ENCODE measurements at places on chromosomes 5 and 9.

DNA sequence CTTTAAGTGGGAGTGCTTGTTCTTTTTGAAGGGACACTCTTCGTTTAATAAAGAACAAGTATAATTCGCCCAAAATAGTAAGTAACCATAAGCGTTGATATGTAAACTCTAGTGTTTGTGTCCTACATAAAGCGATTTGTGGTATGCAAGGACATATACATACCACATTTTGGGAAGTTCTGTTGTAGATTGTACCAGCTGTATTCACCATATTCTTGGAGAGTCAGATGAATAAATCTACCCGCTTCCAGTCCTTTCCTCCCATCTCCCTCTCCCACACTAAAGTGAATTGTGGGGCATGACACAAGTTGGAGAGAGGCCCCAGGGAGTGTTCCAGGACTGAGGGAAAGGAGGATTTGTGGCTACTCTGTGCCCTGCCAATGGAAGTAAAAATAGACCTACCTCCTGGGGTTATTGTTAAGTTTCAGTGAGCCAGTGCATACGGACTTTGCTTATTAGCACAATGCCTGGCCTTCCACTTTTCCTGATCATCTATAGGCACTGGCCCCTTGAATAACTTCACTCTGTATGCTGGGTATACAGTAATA is 40.6 kb downstream of the ARHGAP26 start:
- no peak for DNase-seq

DNA sequence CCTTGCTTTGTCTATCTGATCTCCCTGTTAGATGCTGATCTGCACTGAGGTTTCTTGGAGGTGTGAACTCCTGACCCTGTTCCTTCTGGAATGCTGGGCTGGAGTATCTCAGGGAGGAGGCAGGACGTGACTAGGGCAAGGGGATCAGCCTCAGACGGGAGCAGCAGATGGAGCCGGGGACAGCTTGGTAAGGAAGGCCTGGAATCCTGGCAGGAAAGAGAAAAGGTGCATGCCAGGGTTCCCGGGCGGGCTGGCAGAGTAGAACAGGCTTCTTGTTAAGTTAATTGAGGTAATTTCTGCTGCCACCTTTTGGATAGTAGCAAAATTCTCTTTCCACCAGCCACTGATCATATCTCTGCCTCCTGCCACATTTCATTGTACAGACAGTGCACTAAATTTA is 180.9 kb downstream of the ZNF462 start:
- no peak for DNase-seq

DNA sequence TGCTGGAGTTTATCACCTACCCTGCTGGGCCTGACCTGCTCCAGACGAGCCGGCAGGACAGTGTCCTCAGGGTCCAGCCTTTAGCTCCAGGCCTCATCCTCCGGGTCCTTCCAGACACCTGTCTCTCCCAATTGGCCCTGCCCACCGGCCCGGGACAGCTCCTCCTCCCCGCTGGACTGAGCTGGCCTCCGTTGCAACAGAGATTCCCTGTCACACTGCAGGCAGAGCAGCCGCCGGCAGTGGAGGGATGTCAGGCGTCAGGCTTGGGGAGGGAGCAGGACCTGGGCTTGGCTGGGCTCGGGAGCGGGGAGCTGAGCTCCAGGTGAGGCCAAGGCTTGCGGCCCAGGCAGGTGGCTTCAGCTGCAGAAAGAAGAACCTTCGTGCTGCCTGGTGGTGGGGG is 1.7 kb downstream of the KCNT1 start:
- DNase-seq, result no peak

DNA sequence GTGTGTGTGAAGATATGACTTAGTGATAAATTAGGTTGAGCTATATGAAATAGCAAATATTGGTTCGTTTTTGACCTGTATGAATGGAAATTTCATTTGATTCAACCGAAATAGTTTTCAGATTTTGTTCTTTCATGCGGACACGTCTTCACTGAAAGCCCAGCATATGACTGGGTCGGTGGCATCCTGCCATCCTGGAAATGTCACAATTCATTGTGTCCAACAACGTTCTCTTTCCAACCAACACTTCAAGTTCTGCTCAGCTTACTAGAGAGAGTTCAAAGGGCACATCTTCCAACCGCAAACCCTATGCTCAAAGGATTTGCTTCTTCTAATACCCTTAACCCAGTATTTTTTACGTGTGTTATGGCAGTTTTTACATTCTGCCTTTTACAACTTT is 252.5 kb downstream of the NTRK2 start:
- no peak for DNase-seq

DNA sequence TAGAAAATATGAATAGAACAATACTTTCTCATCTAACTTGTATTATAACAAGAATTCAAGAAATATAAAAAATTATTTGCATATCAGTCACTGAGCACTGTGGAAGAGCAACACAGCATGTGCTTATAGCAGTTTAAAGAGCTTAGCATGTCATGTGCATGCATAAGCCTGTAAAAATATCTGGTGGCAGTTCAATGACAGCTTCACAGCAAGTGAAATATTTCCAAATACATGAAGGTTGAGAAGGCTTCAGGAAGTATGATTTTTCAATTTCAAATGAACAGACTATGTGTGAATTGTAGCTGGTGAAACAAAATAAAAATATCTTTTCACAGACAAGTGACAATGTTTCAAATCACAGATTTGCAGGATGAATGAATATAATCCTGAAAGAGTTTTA is 128.5 kb downstream of the PRDM9 start:
- no peak for DNase-seq

- no peak for DNase-seq
Observed at GRCh38 chr5:54676481-54677340, 159.2 kb downstream of the SNX18 start.

DNA sequence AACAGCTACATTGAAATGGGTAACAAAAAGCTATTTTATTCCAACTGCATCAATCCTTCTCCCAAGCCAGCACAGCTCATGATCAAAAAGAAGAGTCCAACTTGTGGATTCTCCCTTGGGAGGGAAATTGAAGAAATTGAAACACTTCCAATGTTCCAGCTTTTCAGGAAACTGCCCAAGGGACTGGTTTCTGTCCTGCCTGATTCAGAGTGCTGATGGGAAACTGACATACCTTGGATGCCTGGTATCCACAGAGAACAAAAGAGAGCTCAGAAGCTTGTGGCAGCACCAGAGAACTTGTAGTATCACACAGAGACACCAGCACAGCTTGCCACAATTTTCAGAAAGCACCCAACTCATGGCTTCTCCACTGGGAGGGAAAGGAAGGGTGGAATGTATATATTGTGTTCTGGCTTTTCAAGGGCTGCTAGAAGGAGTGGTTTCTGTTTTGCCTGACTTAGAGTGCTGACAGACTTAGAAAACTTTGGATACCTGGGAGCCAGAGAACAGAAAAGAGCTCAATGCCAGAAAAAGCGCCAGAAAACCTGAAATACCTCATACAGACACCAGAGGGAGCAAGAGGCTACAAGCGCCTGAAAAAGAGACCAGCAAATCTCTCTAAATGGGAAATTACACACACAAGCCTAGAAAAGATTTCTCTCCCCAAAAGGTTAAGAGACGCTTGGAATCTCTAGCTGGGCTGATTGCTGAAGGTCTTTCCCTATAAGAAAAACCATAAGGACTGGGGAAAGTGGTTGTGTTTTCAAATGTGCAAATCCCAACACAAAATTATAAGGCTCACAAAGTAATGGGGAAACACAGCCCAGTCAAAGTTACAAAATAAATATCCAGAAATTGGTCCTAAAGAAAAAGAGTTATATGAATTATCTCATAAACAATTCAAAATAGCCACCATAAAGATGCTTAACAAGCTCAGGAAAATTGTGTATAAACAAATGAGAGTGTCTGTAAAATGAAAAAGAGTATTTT is 178.8 kb downstream of the SPOCK1 start:
- peak; percentile 5 for DNase-seq

DNA sequence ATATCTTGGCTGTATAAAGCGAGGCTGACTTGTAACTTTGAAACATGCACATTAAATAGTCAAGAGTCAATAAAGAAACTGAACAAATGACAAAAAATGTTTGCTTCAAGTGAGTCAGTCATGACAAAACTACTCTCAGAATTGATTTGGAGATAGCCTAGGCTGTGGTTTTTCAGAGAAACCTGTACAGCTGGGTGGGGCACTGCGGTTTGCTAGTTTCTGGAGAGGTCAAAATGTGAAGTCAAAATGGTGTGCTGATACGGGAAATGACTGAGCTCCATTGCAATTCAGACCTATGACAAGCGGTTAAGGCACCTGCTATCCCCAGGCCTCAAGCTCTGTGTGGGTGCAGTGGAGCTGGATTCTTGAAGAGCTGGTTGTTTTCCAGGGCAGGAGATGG is 10.3 kb upstream of the CD180 start:
- DNase-seq, result no peak

- no peak for DNase-seq
Observed at GRCh38 chr5:14407746-14408175, 173.8 kb upstream of the OTULINL start.

GRCh38 chr5:75513841-75514240 is 2.1 kb downstream of the POLK start:
- no peak for DNase-seq

DNA sequence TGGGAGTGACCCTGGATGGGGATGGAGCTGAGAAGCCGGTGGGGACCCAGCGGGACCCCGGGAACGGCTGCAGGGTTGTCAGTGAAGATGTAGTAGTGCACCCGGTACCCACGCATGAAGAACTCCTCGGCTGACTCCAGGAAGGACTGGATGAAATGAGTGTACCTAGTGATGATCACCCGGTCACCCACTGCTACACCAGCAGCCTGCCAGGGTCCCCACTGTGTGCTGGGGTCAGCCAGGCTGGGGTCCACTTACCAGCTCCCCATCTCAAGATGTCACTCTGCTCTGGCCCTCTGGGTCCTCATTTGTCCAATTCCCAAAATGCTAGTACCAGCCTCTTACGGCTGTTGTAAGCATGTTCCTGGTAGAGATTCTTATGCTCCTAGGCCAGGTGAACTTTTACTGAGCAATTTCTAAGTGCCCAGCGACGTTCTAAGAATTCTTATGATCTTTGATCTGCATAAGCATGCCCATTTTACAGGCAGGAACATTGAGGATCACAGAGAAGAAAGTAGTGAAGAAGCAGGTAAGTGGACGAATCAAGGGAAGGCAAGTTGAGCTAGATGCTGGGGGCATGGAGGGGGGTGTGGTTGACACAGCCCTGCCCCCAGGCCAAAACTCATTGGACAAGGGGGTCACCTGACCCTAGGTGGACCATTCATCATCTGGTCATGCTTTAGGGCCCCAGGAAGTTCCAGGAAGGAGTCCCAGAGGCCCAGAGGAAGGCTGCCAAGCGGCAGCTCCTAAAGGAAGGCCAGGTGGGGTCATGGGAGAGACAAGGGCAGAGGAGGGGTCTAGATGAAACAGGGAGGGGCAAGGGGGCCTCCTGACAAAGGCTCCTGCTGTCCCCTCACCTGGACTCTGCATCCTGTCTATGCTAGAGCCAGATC is 9.4 kb downstream of the GBGT1 start:
- DNase-seq, result no peak

DNA sequence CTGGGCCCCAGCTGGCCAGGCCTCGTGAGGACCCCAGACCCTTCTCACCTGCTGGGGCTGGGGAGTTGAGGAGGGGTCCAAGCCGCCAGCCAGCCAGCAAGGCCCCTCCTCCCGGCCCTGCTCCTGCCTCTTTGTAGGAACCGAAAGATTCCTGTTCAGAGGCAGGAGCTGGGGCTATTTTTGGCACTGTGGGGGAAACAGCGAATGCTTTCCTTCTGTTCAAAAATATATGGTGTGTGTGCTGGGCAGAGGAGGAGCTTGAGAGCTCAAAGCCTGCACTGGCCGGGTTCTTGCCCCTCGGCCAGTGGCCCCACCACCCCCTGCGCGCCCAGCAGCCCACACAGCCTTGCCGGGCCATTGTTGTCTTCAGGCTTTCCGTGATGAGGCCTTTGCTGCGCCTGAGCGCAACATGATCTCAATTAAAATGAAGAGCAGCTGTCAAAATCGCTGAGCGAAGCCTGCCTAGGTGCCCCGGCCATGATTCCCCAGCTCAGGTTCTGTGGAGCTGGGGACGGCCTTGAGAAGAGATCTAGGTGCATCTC is 13.4 kb downstream of the NCS1 start:
- no peak for DNase-seq

GRCh38 chr9:101618698-101619097 is 23.9 kb upstream of the PPP3R2 start:
- no peak for DNase-seq

DNA sequence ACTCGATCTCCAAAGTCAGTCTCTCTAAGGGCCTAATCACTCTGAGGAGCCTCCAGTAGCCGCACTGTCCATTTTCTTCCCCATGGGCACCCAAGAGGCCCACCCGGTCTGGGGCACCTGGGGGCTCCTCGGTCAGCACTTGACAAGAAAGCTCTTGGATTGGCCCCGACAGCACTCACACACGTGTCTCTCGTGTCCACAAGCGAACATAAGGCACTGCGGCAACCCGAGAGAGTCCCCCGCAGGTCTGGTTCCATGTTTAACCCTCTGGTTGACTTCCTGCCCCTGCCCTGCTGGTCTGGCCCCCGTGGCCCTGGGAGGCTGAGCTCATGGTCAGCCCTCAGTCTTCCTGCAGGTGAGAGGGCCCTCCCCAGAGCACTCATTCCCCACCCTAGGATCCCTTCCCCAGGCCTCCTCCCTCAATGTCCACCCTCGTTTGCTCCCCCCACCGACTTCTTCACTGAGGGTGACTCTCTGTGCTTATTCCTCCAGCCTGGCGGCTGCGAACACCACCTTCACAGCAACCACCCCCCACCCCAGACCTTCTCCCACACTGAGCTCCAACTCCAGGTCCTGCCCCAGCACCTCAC is 16.3 kb upstream of the LRRC14B start:
- no peak for DNase-seq

DNA sequence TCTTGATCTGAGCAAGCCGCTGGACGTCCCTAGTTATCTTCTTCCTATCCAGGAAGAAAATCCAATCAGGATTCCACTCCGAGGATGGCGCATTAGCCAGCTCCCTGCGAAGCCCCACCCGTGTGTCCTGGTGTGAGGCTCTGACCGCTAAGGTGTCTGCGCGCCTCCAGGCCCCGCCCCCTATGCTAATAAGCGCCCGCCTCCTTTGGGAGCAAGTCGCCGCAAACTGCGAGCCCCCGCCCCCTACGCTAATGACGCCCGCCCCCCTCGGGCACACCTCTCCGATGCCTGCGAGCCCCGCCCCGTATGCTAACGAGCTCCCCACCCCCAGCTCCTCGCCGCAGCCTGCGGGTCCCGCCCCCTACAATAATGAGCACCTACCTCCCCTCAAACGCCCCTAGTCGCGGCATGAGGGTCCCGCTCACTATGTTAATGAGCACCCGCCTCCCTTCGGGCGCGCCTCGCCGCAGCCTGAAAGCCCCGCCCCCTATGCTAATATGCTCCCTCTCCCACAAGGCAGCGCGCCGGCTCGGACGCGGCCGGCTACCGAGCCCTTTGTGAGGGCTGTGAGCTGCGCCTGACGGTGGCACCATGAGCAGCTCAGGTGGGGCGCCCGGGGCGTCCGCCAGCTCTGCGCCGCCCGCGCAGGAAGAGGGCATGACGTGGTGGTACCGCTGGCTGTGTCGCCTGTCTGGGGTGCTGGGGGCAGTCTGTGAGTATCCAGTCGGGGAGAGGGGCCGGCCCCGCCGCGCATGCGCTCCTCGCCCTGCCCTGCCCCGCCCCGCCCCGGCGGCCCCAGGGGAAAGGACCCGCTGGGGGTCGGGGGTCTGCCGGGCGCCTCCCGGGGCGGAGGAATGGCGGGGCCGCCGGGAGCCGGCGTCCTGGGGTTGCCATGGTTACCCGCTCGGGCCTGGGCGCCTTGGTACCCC is at the start of gene CACFD1:
Gene CACFD1, plus strand, starts transcription at position 503 of the 929 bp plus-strand sequence. Its CDS starts 89 bp downstream, at position 592.
- DNase-seq, result peak; percentile 98

- no peak for DNase-seq
Observed at GRCh38 chr9:99057665-99058625, 47.0 kb upstream of the TGFBR1 start.

Measured in NCI-H1048 (cell line).